Retinal pigment epithelial cell (primary cell): ENCODE measurements at places on chromosomes 16 and 17.

GRCh38 chr17:42536372-42537155, 523 bp downstream of the NAGLU start:
- no peak for DNase-seq

GRCh38 chr16:88008840-88009239, 57.6 kb downstream of the BANP start:
- no peak for DNase-seq

DNA sequence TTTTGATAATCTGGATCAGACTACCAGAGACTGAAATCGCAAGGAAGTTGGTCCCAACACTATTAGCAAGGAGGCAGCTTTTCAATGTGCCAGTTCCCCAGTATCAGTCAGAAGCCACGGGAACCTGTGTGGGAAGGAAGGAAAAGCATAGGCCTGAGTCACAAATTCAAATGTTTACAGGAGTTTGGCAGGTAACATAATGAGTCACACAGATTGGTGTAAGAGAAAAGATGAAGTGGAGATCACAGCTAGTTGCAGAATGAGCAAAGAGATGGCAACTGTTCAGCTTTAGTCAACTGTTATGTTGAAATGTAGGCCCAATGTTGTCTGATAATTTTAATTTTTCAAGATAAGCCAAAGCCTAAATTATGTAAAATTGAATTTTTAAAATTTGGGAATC, 28.1 kb upstream of the ITGA2B start:
- peak; percentile 20 for DNase-seq

- DNase-seq: no peak
Measured at GRCh38 chr16:67922221-67922620, 9.4 kb downstream of the CTRL start.

GRCh38 chr17:49748791-49749190, 15.1 kb downstream of the FAM117A start:
- DNase-seq: no peak

DNA sequence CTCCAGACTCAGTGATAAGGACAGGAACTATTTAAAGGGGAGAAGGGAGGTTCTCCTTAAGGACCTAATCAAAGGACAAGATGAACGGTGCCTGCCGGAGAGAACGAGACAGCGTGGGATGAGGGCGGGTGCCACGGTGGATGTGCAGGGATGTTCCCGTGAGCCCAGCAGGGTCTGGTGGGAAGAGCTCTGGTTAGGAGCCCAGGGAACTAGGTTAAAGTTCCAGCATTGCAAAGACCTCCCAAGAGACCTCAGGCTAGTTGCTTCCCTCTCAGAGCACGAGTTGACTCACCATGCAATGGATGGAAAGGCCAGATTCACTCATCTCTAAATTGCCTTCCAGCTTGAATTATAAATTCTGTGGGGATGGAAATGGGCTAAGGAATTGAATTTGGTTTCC, 14.7 kb downstream of the CCR7 start:
- no peak for DNase-seq

- DNase-seq: no peak
Measured at GRCh38 chr17:40561871-40562611, 3.2 kb downstream of the CCR7 start.
